ENCODE measurements at places on chromosomes 1 and 21.
A peak's percentile ranks its signal among the peaks of the same experiment; 100 is the strongest.

DNA sequence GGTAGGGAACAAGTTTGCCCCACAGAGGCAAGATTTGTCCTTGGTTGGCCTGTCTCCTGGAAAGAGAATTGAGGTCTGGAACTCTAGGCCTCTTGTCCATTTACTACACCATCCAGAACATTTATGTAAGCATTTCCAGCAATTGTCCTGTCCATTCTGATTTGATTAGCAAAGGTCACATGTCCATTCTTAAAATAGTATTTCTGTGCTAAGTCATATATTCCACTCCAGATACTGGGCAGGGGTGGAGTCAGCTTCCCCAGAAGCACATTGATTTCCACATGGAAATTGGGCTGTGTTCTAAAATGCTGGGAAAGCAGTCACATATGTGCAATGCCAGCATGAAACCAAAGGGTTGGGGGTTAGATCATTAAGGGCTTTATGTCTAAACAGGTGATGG lies 21.5 kb upstream of the FMN2 start:
- no peak for DNase-seq

DNA sequence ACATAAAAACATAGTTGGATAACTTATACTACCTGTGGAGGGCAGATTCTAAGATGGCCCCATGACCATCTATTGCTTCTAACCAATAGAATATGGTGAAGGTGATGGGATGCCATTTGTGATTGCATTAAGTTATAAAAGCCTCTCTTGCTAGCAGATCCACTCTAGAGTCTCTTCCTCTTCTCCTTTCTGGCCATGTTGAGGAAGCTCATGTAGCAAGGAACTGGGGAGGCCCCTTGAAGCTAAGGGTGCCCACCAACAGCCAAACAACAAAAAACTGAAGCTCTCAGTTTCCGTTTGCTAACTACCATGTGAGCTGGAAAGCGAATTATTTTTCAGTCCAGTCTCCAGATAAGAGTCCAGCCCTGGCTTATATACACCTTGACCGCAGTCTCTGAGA lies 16.0 kb upstream of the AGO1 start:
- no peak for DNase-seq

DNA sequence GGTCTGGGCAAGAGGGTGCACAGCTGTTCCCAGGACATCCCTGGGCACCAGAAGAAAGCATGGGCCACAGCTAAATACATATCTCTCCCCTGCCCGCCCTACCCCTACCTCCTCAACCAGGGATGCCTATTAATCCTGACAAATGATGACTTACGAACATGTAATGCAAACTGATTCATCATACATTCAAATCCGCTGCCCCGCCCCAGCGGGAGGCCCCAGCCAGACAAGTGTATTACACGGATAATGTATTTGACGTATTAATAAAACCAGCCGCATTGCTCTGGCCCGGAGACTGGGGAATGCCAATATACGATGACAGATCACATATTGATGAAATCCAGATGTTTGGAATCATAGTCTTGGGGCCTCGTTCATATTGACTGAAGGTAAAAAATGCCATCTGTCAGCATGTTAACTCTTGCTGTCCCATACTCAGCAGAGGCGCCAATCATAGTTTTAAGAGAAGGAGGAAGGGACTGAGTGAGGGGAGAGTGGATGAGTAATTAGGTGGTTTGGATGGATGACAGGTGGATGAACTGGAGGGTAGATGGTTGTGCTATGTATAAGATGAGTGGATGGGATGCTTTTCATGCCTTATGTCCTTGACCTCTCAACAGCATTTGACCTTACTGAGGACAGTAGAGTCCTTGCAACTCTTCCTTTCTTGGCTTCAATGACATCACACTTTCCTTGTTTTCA lies 68.2 kb downstream of the TMEM53 start:
- DNase-seq: no peak

GRCh38 chr1:29563571-29563970 lies 327.2 kb downstream of the PTPRU start:
- DNase-seq: no peak

DNA sequence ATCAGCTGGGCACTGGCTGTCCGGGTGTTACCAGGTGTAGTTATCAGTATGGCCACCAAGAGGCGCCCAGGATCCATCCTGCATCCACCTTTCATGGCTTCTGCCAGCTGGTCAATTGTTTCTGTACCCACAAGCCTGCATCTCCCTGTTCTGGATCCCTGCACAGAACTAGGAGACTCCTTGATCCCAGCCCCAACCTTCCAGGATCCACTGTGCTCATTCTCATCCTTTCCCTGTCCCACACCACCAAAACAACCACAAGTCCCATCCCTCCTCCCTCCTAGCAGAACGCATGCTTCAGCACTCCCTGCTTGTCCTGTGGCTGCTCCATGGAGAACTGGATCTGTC lies 27.2 kb upstream of the FOXE3 start:
- no peak for DNase-seq

GRCh38 chr1:154955718-154956543 lies at the start of gene PBXIP1:
TSS of gene PBXIP1 (minus strand) at chr1:154956099. CDS start at chr1:154953721, 2,378 bp downstream.
- DNase-seq: peak; percentile 87

- DNase-seq: no peak
These were observed 136.2 kb upstream of the DUSP10 start for GRCh38 chr1:221878134-221878533.

GRCh38 chr1:220914283-220915116 lies 35.3 kb downstream of the HLX start:
- no peak for DNase-seq

GRCh38 chr1:248786156-248786555 lies 30.6 kb upstream of the LYPD8 start:
- DNase-seq: no peak

GRCh38 chr21:46393941-46394594 lies 64.6 kb upstream of the DIP2A start:
- no peak for DNase-seq

- no peak for DNase-seq
These were observed 9.0 kb downstream of the CFH start for GRCh38 chr1:196660852-196661251.

GRCh38 chr1:53942127-53942957 lies 3.2 kb downstream of the IFT25 start:
- no peak for DNase-seq

GRCh38 chr21:42091899-42092508 lies 20.9 kb downstream of the UMODL1 start:
- no peak for DNase-seq

GRCh38 chr1:242002510-242002909 lies 3.6 kb upstream of the MAP1LC3C start:
- no peak for DNase-seq

- peak; percentile 20 for DNase-seq
These were observed 6.0 kb downstream of the CADM3 start for GRCh38 chr1:159177272-159177907.

DNA sequence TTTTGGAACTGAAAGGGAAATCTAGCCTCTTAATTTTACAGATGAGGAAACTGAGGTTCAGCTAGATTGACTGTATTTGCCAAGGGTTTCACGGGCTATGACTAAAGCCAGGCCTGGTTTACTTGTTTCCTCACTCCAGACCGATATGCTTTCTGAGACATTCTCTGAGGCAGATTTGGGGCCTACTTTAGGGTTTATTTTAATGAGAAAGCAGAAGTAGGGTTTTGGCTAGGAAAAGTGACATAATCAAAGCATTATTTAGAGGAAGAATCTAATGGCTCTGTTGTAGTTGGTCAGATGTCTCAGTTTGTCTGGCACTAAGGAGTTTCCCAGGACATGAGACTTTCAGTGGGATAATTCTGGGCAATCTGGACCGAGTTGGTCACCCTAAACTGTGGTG lies 1.5 kb upstream of the RPTN start:
- DNase-seq: no peak

- no peak for DNase-seq
These were observed 2.8 kb upstream of the CELA2A start for GRCh38 chr1:15453734-15454133.

DNA sequence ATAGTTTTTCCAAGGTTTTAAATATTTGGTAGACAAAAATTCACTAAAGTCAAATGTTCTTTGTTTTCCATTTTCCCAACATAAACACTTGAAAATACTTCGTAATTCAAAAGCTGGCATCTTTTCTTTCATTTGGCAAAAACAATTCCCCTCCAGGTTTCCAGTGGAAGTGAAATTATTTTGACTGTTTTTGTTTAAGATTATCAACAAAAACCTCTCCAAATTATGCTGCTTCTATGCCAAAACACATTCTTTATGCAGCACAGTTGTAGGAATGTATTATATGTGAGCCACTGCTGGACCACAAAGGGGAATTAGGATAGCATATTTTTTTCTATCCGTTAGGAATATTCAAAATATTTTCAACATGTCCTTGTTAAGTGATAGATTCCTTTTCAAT lies 44.1 kb downstream of the SLC5A9 start:
- no peak for DNase-seq

GRCh38 chr1:209761011-209761635 lies 5.3 kb downstream of the TRAF3IP3 start:
- no peak for DNase-seq

DNA sequence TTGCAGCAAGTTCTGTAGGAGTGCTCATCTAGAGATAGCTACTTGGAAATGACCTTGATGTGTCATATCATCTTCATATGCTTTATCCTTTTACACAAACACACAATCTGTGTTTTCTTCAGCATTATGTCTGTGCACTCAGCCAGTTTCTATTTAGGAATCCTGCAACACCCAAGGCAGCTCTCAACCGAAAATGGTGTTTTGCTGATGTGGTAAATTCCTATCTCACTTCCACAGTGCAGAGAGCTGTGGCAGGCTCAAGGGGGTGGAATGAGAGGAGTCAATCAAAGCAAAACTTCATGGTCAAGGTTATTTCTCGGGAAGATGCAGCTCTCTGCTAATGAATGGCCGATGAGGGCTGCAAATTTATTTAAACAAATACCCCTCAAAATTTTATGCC lies 59.3 kb downstream of the IGSF5 start:
- no peak for DNase-seq

- no peak for DNase-seq
These were observed 419.5 kb downstream of the LRRIQ3 start for GRCh38 chr1:73778471-73778870.

DNA sequence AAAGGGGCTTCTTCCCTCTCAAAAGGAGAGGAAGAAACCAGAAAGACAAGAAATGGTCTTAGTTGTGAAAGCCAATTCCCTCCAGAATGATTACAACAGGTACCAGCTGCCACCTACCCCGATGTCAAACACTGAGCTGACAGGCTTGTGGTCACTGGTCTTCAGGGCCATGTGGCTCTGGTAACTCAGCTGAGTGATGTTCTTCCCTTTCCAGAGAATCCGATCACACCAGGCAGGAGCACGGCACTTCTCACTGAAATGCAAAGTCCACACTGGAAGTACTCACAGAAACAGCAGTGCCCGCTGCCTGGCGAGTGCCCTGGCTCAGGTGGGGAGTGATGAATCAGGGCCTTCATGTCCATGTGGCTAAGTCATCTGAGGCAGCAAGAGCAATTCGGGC lies 18.7 kb upstream of the MTF1 start:
- no peak for DNase-seq

GRCh38 chr1:236083650-236084385 lies 18.9 kb upstream of the NID1 start:
- DNase-seq: no peak
